ENCODE measurements at places on chromosomes 11 and 22. TPM values are rescaled to one million over a fixed set of nuclear protein-coding genes. Genes with fewer than 3 reads are reported as not detected.

ZNF408 gene
- total RNA-seq: 13.7 TPM

DNAJC24 gene
- total RNA-seq: 21.9 TPM

TBX1 gene
- total RNA-seq: 5.9 TPM

KDM4E gene
- total RNA-seq: not detected

ACCSL gene
- not detected for total RNA-seq

TSPO gene
- total RNA-seq: 1.2 TPM

GPHA2 gene
- 0.41 TPM for total RNA-seq

OR2AG2 gene
- 0.48 TPM for total RNA-seq

GRCh38 chr11:46673713-46674462 lies 26.5 kb downstream of the ARHGAP1 start:
- H3K4me1 ChIP-seq: peaks cover 4% of the 10 kb centered on the region
- H3K27me3 ChIP-seq: no peaks in the 10 kb centered on the region
- H3K36me3 ChIP-seq: peaks cover 14% of the 10 kb centered on the region
- DNase-seq: no peak
- no peak overlapping the region for H3K27ac ChIP-seq

GRCh38 chr22:19811811-19812771 lies 42.6 kb downstream of the GNB1L start:
- H3K27me3 ChIP-seq: no peaks in the 10 kb centered on the region
- no peak for DNase-seq
- no peak overlapping the region for H3K27ac ChIP-seq
- H3K4me3 ChIP-seq: no peak overlapping the region
- H3K4me1 ChIP-seq: no peaks in the 10 kb centered on the region

- H3K4me3 ChIP-seq: no peak overlapping the region
- H3K27ac ChIP-seq: no peak overlapping the region
- H3K4me1 ChIP-seq: peaks cover 6% of the 10 kb centered on the region
- no peak for DNase-seq
- H3K27me3 ChIP-seq: no peaks in the 10 kb centered on the region
- no peaks in the 10 kb centered on the region for H3K36me3 ChIP-seq
Observed at GRCh38 chr22:39081016-39081415, 3.9 kb downstream of the APOBEC3G start.

DNA sequence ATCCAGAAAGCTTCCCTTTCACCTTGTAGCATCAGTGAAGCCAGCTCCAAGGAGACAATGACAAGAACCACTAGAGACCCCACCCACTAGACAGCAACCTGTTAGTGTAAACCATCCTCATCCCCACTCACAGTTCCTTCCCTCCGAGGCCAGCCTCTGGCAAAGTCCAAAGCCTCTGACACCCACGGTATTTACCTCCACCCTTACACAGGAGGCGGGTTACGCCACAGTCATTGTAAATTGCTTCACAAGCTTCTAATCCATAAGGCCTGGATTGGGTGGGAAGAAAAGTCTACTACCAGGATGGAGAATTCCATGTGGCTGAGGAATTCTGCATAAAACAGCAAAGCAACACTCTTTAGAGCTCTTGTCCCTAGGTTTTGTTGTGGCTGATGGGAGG lies 287.4 kb downstream of the BUD13 start:
- no peaks in the 10 kb centered on the region for H3K36me3 ChIP-seq
- no peaks in the 10 kb centered on the region for H3K4me1 ChIP-seq
- no peak overlapping the region for H3K27ac ChIP-seq
- no peak overlapping the region for H3K4me3 ChIP-seq

DNA sequence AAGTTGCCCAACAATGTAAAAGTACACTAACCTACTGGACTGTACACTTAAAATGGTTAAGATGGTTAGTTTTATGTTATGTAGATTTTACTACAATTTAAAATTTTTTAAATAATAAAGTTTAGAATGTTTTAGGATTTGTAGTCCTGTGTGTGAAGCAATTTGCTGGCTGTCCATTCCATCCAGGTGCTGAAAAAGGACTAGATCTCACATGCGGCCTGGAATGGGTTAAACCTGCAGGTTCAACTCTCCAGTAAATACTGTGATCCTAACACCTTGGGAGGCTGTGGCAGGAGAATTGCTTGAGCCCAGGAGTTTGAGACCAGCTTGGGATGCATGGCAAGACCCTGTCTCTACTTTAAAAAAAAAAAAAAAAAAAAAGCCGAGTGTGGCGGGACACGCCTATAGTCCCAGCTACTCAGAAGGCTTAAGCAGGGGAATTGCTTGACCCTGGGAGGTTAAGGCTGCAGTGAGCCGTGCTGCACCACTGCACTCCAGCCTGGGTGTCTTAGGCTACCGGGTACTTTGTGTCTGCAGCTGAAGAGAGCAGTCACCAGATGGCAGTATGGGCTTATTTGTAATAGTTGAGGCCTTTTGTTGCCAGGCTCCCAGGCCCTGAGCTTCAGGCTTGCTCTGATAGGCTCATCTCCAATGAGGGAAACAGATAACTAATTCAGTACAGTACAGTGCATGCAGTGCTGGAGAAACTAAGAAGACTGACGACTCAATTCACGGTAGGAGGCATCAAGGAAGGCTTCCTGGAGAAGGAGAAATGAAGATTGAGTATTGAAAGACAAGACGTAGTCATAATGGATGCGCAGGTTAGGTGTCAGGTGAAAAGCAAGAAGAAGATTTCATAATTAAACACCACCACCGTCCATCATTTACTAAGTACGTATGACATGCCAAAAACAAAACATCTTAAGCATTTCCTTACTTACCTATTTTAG lies 64.7 kb upstream of the ASPHD2 start:
- H3K27ac ChIP-seq: no peak overlapping the region
- DNase-seq: peak; percentile 43
- H3K4me3 ChIP-seq: no peak overlapping the region
- H3K4me1 ChIP-seq: no peaks in the 10 kb centered on the region

DNA sequence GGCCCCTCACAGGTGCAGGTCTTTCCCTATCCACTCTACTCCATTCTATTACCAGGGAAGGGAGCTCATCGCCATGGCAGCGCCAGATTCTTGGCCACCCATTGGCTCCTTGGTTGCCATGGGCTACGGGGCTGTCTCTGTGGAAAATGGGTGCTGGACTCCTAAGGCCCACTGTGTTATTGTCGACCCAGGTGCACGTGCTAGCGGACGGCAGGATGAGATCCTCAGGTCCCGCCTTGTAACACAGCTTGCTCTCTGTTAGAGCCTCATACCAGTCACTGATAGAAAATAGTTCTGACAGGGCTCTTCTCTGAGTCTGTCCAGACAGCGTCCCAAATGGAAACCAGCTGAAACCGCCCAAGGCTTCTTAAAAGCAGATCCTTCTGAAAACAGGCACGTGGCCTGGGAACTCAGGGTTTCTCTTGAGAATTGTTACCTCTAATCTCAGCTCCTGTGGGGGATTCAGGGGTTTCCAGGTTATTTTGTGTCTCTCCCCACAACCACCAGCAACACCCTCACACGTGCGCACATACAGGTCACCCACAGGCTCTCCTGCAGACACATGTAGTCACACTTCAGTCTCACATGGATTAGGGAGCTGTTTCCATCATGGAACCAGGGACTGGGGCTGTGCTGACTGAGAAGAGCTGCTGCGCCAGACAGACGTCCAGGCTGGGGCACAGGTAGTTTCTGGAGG lies 1.5 kb downstream of the TUB start:
- peaks cover 9% of the 10 kb centered on the region for H3K4me1 ChIP-seq
- H3K27me3 ChIP-seq: peaks cover 28% of the 10 kb centered on the region
- no peaks in the 10 kb centered on the region for H3K36me3 ChIP-seq
- H3K4me3 ChIP-seq: peak overlapping the region; percentile 72

DNA sequence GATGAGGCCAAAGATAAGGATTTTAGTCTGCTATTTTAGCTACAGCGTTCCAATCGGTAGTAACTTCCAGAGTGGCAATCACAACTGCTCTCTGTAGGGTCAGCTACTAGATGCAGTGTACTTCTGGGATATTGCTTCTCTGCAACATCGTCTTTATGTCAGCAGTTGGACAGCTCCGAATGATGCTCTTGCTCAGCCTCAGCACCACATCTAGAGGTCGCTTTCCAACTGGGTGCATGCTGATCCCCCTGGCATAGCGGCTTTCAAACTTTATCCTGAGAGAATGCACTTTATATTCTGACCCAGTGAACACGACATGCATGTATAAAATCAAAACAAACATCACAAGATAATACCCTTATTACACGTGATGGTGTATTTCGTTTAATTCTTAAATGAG lies 219.6 kb downstream of the C11orf87 start:
- no peaks in the 10 kb centered on the region for H3K4me1 ChIP-seq
- peak; percentile 29 for DNase-seq
- H3K27ac ChIP-seq: no peak overlapping the region

GRCh38 chr11:35256296-35256695 lies 117.3 kb downstream of the CD44 start:
- no peaks in the 10 kb centered on the region for H3K36me3 ChIP-seq
- H3K4me3 ChIP-seq: no peak overlapping the region
- no peak overlapping the region for H3K27ac ChIP-seq
- peaks cover 2% of the 10 kb centered on the region for H3K27me3 ChIP-seq
- DNase-seq: no peak

GRCh38 chr11:73995247-73995646 lies 12.6 kb upstream of the UCP2 start:
- peaks cover 2% of the 10 kb centered on the region for H3K36me3 ChIP-seq
- no peaks in the 10 kb centered on the region for H3K27me3 ChIP-seq
- no peak overlapping the region for H3K4me3 ChIP-seq
- no peak for DNase-seq

DNA sequence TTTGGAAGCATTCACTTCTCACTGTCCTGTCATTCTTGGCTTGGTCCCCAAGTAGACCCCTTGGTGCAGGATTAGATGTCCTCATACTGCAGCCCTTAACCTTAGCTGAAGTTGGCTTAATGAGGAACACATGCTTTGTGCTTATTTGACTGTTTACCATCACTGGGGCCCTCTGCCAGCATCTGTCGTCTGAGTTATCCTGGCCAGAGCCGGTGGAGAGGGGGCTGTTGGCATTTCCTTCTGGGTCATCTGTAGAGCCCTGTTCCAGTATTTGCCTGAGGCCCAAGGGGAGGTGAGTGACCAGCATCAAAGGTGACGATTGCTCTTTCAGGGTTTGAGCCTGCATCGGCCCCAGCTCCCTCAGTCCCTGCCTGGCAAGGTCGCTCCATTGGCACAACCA lies 126.4 kb upstream of the RASSF10 start:
- no peaks in the 10 kb centered on the region for H3K27me3 ChIP-seq
- H3K4me1 ChIP-seq: no peaks in the 10 kb centered on the region
- peaks cover 36% of the 10 kb centered on the region for H3K36me3 ChIP-seq

DNA sequence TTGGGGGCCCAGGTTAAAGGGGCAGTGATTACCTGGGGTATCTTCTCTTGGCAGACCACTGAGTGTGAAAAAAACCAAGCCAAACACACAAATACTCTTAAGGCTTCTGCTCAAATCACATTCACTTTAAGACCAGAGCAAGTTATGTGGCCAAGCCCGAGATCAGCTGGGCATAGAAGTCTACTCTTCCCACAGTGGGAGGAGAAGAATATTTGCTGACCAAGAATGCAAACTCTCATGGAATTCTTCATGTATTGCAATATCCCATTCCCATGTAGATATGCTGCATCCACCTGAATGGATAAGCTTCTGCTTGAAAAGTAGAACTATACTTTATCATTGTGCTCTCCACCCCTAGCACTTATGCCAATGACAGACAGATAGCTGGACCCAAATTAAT lies 37.1 kb upstream of the C11orf87 start:
- H3K4me3 ChIP-seq: no peak overlapping the region
- DNase-seq: no peak
- no peak overlapping the region for H3K27ac ChIP-seq
- H3K4me1 ChIP-seq: no peaks in the 10 kb centered on the region
- no peaks in the 10 kb centered on the region for H3K36me3 ChIP-seq

- H3K4me1 ChIP-seq: peaks cover 74% of the 10 kb centered on the region
- peak overlapping the region; percentile 76 for H3K27ac ChIP-seq
- DNase-seq: peak; percentile 37
- H3K27me3 ChIP-seq: no peaks in the 10 kb centered on the region
- peaks cover 8% of the 10 kb centered on the region for H3K36me3 ChIP-seq
- no peak overlapping the region for H3K4me3 ChIP-seq
Observed at GRCh38 chr11:114075891-114076441, 16.5 kb downstream of the ZBTB16 start.

DNA sequence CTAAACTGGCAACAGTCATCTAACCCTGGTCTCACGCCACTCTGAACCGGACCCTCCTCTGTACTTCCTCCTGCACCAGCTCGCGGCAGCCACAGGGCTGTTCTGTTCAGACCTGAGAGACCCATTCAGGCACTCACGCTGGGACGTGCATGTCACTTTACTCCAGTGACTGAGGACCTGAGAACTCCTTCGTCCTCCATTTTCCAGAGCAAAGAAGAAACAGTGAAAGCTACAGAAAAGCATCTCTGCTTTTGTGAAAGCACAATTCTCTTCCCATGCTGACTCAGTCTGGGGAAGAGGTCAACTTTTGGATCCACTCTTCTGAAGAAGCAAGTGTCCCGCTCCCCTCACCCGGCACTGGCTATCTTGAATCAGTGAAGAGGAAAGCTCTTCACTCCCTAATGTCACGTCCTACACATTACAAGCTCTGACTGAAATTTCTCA lies 24.5 kb downstream of the PISD start:
- H3K4me3 ChIP-seq: no peak overlapping the region
- peak overlapping the region; percentile 92 for H3K27ac ChIP-seq
- DNase-seq: no peak
- H3K27me3 ChIP-seq: no peaks in the 10 kb centered on the region
- H3K36me3 ChIP-seq: peaks cover 7% of the 10 kb centered on the region

DNA sequence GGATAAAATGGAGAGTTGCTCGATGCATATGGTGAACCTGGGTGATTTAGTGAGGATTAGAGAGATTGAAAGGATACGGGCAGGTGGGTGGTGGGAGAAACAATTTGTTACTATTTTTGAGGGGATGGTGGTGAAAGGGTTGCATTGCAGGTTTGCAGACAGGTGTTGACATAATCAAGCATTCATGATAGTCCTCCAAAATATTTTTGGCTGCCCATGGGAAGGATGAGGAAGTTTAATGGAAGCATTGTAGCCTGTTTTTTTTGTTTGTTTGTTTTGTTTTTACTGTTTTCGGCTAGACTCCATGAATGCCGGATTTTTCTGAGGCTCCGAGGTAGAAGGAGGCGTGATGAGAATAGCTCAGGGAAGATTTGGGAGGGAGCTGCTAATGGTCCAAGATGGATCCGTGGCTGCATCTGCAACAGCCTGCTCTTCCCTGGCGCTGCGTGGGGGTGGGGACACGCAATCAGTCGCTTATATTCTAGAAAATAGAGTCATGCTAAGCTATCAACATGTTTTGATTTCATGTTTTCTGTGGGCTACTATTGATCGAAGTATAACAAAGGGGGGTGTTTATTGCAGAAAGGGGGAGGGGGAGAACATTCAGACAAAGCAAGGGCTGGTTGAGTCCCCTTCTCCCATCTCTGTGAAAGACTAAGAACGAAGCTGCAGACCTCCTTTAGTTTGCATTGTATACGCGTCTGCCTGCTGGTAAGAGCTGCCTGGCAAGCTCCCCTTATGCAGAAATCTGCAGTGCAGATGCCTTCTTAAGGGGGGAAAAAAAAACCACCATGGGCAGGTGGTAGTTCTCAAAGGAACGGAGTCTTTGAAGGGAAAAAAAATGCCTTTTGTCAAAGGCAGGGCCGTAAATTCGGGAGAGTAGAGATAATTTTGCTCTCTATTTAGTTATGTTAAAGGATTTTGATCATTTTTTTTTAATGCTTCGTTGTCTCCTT lies 1.0 kb downstream of the RTN3 start:
- peaks cover 19% of the 10 kb centered on the region for H3K4me1 ChIP-seq
- H3K27ac ChIP-seq: peak overlapping the region; percentile 90
- DNase-seq: no peak
- peak overlapping the region; percentile 91 for H3K4me3 ChIP-seq

GRCh38 chr11:118488480-118489109 lies 38.7 kb upstream of the TTC36 start:
- no peaks in the 10 kb centered on the region for H3K4me1 ChIP-seq
- H3K27me3 ChIP-seq: no peaks in the 10 kb centered on the region
- peaks cover 25% of the 10 kb centered on the region for H3K36me3 ChIP-seq
- no peak overlapping the region for H3K4me3 ChIP-seq

- no peaks in the 10 kb centered on the region for H3K27me3 ChIP-seq
- peaks cover 18% of the 10 kb centered on the region for H3K36me3 ChIP-seq
- DNase-seq: no peak
- no peak overlapping the region for H3K4me3 ChIP-seq
Observed at GRCh38 chr22:23305321-23305910, 125.1 kb downstream of the BCR start.

All from progenitor cell of endocrine pancreas (in vitro differentiated cells).